ENCODE measurements at places on chromosomes 7 and 10.

GRCh38 chr7:39721919-39722597 is 98.7 kb downstream of the RALA start:
- DNase-seq: no peak

DNA sequence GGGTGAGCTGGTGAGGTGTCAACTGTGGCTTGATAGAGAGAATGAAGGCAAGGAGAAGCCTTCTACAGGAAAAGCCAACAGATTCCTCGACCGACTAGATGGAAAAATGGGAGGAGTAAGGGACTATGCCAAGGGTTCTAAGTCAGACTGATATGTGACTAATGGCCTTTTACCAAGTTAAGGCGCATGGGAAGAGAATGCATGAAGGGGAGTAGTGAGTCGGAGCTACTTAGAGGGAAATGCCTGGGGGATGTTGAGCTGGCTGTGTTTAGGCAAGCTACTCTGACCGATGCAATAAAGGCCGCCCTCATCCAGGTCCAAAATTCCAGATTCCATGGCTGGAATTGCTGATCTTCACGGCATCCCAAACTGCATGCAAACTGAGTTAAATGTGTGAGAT is 48.2 kb downstream of the APBB1IP start:
- DNase-seq: no peak

DNA sequence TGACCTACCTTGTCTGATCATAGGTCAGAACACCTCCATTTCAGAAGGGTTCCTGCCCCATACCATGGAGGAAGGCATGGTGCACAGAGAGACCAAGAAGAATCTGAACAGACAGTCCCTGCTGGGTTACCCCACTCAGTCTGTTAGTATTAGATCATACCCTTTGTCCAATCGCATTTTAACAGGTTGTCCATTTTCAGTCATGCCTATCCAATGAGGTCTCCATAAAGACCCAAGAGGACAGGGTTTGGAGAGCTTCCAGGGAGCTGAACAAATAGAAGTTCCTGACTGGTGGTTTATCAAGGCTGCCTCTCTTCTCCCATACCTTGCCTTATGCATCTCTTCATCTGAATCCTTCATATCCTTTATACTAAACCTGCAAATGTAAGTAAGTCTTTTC is 21.2 kb upstream of the SLC16A12 start:
- DNase-seq: no peak

GRCh38 chr10:86357041-86357440 is 9.6 kb downstream of the GRID1 start:
- DNase-seq: no peak

GRCh38 chr10:132443605-132443982 is 46.6 kb downstream of the PWWP2B start:
- no peak for DNase-seq

DNA sequence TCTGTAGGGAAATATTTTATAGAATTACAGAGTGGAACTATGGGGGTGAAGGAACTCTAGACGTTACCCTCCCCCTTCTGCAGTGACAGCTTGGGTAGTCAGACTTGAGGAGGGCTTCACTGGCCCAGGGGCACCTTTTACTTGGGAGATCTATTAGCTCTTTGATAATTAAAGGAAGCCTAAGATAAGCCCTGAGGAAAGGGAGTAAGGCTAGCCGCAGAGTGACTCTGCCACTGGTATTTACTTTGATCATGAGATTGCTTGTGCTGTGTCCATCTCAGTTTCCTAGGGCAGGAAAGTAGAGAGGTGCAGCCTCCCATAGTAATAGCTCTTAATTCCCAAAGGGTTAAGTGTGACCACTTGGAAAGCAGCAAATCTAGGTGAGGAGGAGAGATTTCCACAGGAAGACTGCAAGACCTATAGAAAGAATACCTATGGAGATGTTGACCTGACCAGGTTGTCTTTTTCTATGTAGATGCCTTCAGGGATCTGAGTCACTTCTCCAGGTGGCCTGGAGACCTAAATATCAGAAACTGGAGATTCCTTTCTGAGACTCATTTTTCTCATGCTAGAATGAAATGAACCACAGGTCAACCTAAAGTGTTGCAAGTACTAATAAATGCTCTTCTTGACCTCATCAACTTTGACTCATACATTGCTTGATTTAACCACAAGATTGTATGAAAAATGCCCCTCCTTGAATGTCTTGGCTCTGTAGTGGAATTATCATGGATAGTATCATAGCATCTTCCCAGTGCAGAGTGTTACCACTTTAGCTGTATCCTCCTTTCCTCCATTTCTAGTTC is 447.3 kb upstream of the GHITM start:
- no peak for DNase-seq

- DNase-seq: no peak
Measured at GRCh38 chr7:114953724-114954123, 31.8 kb downstream of the MDFIC start.

GRCh38 chr7:47609803-47610452 is 28.0 kb upstream of the TNS3 start:
- no peak for DNase-seq

DNA sequence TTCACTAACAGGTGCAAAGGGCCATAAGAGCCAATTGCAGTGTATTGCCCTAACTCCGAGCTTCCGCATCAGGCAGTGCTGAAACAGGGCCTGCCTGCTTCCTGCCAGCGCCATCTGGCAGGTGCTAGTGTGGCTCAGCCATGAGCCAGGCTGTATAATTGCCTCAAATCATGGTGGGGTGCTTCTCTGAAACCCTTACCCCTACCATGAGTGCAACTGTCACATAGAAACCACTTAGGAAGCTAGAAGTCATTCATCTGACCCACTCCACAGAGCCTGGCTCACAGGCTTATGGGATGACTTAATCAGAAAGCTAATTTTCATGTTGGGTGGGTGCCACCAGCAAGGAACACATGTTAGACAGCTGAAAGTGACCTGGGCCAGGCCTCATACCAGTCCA is 133.3 kb upstream of the LAMB4 start:
- no peak for DNase-seq

GRCh38 chr7:116675812-116676355 is 3.9 kb downstream of the MET start:
- no peak for DNase-seq

- no peak for DNase-seq
Measured at GRCh38 chr10:124650263-124650662, 93.9 kb downstream of the FAM53B start.

- DNase-seq: no peak
Measured at GRCh38 chr10:6813856-6814255, 233.8 kb upstream of the PRKCQ start.

DNA sequence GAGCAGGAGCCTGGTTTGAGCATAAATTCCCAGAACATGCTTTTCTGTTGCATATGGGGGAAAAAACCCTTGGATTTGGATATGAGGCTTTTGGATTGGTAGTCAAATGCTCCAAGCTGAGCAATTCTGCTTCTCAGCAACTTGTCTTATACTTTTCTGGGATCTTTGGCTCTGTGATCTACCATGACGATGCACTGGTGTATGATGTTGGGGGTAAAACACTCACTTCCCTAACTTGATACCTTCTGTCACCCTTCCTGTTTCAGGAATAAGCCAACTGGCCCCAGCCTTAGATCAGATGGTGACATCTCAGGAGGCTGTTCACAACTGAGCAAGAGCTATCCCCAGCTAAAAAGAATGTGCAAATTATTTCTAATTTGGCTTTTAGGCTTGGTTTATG is 13.1 kb upstream of the CPA4 start:
- DNase-seq: no peak

- no peak for DNase-seq
Measured at GRCh38 chr10:11023009-11023953, 5.6 kb downstream of the CELF2 start.

- no peak for DNase-seq
Measured at GRCh38 chr7:96734343-96734742, 24.7 kb upstream of the SEM1 start.

DNA sequence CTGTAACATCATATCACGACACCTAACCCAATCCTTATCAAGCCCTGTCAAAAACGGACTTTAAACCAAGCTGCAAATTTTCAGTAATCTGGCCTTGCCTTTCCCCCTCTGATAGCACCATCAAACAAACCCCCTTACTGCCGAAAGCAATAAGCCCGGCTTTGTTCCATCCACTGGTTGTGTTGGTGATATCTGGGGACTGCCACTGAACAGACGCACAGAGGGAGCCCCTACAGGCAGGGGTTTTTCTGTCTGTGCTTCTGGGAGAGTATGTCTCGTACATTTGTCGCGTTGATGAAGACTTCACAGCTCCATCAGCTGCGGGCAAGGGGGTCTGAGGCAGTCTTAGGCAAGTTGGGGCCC is 550 bp upstream of the PLAU start:
- no peak for DNase-seq

DNA sequence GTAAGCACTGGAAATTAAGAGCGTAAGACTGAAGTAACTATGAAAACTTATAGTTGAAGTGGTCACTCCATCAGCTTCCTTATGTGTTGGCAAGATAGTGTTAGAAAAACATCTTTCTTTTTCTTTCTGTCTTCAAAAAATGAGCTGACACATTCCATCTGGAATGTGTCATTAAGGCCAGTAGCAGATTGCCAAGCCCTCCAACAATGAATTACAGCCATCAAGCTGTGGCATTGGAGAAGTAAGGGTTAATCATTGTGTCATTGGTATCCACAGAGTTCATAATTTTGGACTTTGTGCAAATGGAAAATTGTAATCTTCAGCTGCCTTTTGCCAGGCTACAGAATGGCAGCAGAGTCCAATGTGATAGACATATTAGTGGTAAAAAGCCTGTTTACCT is 926.3 kb downstream of the NRG3 start:
- no peak for DNase-seq

GRCh38 chr7:121761399-121761798 is 111.6 kb upstream of the PTPRZ1 start:
- no peak for DNase-seq

DNA sequence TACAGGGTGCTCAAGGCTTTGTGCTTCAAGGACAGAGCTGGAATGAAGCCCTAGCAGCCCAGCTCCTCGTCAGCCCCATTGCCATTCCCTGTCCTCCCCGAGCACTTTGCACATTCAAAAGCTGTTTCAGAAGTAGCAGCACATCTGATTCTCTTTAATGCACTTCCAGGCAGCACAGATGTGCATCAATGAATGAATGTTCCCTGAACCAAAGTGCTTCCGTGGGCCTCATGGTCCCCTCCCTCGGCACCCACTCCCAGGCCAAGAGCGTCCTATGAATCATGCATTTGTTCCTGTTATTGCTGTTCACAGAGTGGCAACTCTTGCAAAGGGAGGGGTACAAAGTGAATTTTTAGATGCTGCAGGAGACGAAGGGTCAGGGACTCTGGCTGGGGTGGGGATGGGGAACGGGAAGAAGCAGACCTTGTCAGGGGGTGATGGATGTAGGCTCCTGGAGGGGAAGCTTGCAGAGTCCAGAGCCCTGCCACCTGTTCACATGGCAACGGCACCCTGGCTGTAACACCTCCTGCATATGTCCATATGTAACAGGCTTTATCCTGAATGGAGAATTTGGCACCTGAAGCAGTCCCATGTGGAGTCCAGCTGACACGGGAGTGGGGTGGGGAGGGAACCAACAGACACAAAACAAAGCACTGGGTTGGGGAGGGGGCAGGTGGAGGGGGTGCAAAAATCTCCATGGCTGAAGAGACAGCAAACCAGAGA is 62.2 kb upstream of the BAIAP2L1 start:
- no peak for DNase-seq

- no peak for DNase-seq
Measured at GRCh38 chr10:57303566-57303965, 942.5 kb upstream of the ZWINT start.

DNA sequence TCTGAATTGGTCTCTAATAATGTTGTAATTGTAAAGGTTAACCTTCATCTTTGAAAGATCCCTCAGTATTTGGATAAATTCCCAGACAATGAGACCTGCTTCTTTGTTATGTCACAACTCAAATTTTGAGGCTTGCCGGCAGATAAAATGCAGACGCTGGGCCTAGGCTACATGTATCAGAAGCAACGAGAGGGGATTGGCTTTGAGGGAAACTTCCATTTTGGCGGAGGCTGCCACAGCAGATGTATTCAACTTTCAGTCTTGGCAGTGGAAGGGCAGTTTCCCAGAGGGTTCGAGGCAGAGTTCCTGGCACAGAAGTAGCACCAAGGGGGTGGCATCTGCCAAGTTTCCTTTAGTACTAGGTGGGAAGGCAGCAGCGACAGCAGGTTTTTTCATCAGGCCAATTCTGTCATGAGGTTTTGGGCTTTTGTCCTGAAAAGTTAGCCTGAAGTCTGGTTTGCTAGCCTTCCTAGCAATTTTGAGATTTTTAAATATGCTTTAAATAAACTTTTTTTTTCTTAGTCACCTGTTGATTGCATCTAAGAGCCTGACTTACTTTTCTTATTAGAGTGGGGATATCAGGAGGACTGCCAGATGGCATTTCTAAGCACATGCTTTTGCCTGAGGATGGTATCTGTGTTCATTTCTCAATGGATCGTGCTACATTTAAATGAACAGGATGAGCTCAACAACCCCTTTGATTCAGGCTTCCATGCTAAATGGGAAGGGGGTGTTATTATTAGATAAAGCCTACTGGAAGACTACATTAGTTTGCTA is 89.5 kb upstream of the FAM3C start:
- DNase-seq: no peak

DNA sequence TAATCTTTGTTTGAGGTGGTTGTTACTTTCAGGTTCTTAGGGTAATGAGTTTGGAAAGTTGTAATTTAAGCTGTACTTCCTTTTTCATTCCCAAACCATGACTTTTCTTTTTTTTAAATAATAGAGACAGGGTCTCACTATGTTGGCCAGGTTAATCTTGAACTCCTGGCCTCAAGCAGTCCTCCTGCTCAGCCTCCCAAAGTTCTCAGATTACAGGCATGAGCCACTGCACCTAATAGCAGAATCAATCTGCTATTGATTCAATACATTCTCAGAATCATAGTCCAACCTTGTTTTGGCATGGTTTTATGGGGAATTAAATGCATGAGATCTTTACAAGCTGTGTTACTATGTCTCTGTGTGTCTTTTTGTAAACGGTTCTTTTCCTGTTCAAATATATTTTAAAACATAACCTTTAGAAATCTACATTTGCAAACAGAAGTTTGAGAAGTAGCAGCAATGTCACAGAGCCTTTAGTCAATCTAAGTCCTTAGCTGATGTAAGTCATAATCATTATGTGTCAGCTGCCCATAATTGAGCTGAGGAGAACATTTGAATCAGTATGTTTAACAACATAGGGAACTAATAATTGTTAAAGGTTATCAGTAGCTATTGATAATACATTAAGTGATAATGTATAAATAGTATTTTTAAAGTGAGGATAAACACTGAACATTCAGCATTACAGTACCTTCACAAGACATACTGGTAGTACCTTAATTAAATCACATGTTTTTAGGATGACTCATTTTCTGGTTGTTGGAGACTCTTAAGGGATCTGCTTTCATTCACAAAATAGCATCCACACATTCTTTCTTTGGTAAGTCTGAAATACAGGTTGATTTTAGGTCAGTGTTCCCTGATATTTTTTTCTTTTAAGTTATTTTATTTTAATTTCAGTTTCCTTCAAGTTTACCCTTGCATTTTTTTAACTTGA is 8.8 kb downstream of the INPP5F start:
- DNase-seq: no peak
